ENCODE measurements at places on chromosomes 2 and 18. TPM values are rescaled to one million over a fixed set of nuclear protein-coding genes. Genes with fewer than 3 reads are reported as not detected.

- no peak for DNase-seq
These were observed 17.0 kb downstream of the SERPINB8 start for GRCh38 chr18:63986885-63987284.

GRCh38 chr2:160859096-160859495 lies 301.1 kb upstream of the TANK start:
- no peak for DNase-seq

DNA sequence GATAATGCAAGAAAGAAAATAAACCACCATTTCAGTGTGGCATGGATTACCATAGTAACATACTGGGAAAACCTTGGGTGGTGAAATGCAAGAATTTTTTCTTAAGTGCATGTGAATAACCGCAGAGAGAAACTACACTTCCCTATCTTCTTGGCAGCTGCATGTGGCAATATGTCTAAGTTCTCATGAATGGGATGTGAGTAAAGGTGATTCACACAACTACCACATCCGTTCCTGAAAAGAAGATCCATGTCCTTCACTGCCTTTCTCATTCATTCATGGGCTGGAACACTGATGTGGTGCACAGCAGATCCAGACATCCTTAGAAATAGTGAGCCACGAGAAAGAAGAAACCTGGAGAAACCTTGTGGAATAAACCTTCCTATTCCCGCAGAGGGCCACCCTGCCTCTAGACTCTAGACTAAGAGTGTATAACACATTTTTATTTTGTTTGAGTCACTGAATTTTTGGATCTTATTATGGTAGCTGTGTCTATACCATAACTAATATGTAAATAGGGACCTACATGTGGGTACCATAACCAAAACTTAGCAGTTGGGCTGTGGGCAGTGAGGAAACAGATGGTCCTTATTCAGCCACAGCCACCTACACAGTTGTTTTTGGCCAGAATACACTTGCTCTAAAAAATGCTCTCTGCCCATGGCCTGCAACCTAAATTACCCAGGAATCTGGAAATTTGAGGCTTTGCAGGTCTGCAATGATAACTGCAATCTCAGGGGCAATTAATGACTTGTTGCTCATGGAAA lies 573.3 kb downstream of the LRP1B start:
- DNase-seq = no peak

DNA sequence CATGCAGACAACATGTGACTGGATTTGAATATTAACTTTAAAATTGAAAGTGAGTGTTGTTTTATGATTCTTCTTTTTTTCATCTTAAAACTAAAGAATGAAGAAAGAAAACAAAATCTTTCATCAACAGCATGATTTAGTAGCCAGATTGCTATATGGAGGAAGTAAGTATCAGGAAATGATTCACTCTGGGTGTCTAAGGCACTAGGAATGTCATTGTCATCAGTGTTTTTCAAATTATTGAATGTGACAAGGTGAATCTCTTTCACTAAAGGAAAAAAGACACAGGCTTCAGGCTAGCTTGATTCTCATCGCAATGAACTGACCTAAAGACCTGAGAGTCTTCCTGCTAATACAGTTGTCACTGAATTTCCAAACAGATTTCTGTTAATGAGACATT lies 430.1 kb downstream of the FBXO15 start:
- no peak for DNase-seq

DNA sequence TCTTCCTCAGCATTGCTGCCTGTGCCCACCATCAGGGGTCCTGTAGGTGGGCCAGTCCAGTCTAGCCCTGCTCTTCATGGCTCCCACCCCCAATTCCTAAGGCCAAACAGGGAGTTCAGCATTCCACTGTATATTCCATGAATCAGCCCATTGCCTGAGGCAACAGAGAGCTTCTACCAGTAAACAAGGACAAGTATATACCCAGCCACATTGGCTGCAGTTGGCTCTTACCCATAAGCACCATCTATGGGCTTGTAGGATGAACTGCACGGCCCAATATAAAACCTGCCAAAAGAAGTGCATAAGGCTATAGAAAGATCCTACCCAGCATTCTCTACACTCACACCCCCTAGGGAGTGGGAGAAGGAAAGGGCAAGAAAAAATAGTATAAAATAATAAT lies 95.1 kb upstream of the SALL3 start:
- no peak for DNase-seq

DNA sequence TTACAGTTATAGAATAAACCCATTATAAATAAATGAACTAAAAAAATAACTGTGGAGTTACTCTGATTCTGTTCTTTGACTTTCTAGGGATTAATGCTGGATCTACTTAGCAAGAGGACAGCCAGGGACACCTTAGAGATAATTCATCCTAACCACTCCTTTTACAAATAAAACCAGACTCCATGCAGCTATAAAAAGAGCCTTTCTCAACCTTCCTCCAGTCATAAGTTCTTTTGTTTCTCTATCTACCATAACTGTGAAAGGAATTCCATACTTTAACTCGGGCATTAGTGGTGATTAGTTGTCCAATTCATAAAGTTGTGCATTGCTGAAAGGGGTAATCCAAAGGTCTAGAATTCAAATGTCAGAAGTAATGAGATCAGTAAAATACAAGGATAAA lies 682.4 kb downstream of the DPP10 start:
- DNase-seq = no peak

SMAD4 gene
- 22.2 TPM for polyA plus RNA-seq

DNA sequence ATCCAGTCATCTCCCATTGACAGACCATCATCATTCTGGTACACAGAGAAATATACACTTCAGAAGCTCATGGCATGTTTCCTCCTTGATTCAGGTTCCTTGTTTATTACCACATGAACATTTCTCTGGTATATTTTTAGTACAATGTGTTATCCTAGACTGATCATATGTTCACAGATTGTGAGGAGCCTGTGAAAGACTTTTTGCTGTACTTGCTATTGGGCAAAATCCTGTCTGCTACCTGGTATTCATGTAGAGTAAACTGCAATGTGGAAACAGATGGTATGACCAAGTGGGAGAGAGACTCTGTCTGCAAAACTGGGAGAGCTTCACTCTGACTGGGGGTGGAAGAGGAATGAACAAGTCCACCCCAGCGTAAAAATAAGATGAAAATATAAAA lies 657.2 kb downstream of the IRS1 start:
- no peak for DNase-seq

MCFD2 gene
- 42.2 TPM for polyA plus RNA-seq

GRCh38 chr18:24923138-24923537 lies 428.8 kb downstream of the ZNF521 start:
- DNase-seq = no peak

DNA sequence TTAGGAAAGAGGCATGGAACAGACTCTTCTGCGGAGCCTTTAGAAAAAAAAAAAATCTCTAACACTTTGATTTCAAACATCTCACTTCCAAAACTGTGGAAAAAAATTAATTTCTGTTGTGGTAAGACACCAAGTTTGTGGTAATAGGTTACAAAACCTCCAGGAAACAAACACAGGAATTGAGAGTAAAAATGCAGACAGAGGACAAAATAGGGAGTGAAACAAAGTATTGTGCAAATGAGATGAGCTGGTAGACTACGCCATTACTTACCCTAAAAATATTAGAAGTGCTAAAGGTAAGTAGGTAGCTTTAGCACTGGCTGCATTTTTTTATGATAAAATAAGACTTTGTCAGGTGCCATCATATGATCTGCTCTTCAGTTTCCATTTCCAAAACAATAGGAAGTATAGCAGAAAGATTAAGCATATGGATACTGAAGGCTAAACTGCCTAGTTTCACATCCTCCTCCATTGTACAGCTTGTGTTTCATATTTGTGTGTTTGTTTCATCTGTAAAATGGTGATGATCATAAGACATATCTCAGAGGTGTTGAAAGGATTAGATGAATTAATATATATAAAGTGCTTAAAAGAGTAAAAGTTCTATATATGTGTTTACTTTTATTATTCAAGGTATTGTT lies 309.2 kb downstream of the NR4A2 start:
- no peak for DNase-seq

RTP5 gene
- not detected for polyA plus RNA-seq

- no peak for DNase-seq
These were observed 912 bp upstream of the FBXO11 start for GRCh38 chr2:47907039-47907781.

GRCh38 chr2:52269696-52270485 lies 1238.0 kb upstream of the NRXN1 start:
- DNase-seq = no peak

- DNase-seq = no peak
These were observed 18.0 kb downstream of the SPEG start for GRCh38 chr2:219452361-219453317.

- no peak for DNase-seq
These were observed 227.7 kb downstream of the ARHGAP15 start for GRCh38 chr2:143356736-143357446.

- DNase-seq = no peak
These were observed 116.5 kb upstream of the ZNF804A start for GRCh38 chr2:184481865-184482264.
